ENCODE measurements at places on chromosomes 3 and 15.

- DNase-seq: peak; percentile 67
These were observed 10.9 kb downstream of the SMAD3 start for GRCh38 chr15:67076147-67076843.

DNA sequence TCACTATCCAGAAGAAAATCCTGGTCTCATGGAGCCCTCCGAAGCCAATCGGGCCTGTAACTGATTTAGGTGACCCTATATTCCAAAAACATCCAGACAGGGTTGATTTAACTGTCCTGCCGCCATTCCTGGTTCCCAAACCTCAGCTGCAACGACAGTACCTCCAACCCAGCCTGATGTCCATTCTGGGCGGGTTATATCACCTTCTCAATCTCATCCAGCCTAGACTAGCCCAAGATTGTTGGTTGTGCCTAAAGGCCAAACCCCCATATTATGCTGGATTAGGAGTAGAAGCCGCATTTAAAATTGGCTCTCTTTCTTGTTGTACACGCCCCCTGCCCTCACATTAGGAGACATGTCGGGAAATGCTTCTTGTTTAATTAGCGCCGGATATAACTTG, 36.7 kb downstream of the ZBTB11 start:
- DNase-seq: no peak

DNA sequence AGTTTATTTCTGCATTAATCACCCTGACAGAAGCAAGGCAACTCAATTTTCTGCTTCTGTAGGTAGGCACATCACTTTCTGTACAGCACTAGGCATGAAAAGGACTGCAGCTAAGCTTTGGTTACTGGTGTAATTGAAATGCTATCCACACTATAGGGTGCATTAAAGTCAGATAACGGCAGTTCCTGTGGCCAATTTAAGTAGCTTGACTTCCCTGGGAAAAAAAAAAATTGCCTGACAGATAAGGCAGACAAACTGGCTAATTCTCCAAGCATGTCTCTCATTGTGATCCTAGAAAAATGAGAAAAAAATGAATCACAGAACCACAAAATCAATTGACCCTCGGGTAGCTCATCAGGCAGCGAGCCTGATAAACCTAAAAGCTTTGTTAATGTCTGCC, 151.4 kb downstream of the MEIS2 start:
- no peak for DNase-seq

DNA sequence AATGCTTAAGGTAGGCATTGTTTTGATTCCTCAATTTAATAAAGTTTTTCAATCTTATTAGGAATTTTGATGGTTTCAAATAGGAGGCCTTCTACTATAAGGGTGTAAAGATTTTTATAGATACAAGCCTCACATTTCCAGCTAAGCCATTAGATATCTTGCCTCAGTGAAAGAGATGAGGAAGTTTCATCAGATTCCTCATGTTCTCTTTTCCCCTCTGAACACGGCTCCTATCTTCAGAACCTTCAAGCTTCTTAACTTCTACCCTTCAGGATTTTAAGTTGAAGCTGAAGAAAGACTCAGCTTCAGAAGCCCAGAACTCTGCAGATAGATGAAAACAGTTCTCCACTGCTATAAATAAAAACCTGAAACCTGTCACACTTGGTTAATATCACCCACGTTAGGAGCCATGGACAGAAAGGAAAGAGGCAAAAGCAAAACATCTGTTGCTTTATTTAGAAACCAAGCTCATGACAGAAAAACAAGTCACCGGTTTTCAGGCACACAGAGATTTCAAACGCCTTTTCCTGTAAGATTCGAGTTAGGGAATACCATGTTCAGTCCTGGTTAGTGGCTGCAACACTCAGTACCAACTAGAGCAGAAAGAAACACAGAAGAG, 82.2 kb upstream of the GOLGA8B start:
- DNase-seq: no peak

- DNase-seq: no peak
These were observed 43.5 kb downstream of the ATP13A5 start for GRCh38 chr3:193335031-193335430.

DNA sequence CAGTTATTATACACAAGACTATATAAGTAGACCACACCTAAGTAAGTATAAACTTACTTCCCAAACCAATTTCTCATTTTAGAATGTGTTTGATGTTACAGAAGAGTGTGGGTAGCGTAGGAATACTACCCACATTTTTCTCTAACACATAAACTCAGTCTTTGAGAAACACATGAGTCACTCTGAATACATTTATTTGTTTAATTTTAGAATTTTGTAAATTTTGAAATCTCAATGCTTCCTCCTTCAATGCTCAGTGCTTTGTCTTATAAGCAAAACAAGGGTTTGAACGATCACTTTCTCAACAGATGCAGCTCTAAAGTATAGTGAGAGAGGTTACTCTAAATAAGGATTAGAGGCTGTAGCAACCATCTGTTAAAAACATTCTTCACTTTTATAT, 700.8 kb downstream of the SI start:
- DNase-seq: no peak

GRCh38 chr3:71492974-71493771, 90.4 kb downstream of the FOXP1 start:
- no peak for DNase-seq

DNA sequence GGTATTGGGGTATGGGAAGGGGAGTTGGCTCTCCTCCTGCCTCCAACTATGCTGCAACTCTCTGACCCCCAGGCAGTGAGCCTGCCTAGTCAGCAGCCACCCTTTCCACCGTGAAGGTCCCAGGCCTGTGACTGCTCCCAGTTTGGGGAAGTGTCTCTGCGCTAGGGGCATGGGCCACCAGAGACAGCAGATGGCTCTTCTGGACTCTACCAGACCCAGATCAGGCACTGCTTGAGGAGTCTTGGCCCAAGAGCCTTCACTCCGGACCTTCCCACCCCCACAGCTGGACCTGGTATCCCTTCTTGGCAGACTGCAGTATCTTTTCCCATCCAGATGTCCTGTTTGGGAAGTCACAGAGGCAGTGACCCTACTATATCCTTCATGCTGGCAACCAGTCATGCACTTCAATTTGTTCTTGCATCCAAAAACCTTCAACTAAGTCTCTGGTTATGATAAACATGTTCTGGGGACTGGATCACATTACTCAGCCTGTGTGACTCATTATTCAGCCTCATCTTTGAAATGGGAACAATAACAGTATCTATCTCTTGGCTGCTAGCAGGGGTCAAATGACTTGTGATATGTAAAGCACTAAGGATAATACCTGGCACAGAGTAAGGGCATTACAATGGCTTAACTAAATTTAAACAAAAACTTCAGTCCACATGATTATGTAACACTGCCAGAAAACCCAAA, 62.7 kb downstream of the POMGNT2 start:
- DNase-seq: no peak

GRCh38 chr15:58608711-58609110, 140.8 kb downstream of the ADAM10 start:
- DNase-seq: no peak

DNA sequence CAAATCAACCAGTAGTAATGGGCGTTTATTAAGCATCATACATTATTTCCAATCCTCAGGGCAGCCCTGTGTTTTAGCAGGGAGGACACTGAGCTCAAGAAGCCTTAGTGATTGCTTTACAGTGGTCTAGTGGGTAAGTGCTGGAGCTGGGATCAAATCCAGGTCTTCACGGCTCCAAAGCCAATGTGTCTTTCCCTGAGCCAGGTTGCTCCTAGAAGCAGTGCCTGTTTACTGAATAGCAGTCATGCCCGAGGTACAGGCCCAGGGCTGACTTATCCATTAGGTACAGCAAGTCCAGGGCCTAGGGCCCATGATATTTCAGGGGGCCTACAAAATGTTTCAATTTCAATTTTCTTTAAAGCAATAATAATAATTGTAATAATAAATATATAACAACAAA, 9.6 kb upstream of the SMAD6 start:
- no peak for DNase-seq

- DNase-seq: no peak
These were observed 45.9 kb upstream of the RASA2 start for GRCh38 chr3:141440942-141441341.

DNA sequence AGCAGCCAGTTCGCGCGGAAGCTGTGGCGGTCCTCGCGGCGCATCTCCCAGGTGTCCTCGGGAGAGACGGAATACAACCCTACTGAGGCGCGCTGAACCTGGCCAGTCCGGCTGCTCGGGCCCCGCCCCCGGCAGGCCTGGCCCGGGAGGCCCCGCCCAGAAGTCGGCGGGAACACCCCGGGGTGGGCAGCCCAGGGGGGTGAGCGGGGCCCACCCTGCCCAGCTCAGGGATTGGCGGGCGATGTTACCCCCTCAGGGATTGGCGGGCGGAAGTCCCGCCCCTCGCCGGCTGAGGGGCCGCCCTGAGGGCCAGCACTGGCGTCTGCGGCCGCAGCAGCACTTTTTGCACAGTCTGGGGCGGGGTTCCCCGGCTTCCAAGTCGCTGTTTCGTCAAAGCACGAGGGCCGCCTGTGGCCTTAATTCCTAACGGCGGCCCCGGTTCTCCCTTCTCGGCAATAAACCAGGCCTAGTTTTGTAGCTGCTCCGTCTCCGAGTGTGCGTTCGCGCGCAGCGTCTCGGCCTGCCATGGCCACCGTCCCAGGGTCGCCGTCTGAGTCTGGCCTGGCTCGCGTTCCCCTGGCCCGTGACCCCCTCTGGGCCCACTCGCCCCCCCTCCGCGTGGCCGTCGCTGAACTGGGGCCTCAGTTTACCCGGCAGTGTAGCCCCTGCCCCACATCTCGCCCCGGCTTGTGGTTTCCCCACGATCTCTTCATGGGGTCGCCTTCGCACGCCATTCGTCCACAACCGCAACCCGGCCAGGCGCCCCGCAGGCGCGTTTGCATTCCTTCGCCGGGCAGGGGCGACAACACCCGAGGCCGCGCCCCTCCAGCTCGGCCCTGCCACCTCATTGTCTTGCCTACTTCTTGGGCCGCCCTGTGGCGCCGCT, 30.0 kb downstream of the NBEAL2 start:
- peak; percentile 83 for DNase-seq

GRCh38 chr15:32957219-32957618, 237.3 kb downstream of the FMN1 start:
- DNase-seq: no peak

GRCh38 chr3:58335652-58335947, 2.9 kb downstream of the PXK start:
- DNase-seq: no peak

GRCh38 chr15:69813881-69814280, 283.8 kb downstream of the TLE3 start:
- no peak for DNase-seq

DNA sequence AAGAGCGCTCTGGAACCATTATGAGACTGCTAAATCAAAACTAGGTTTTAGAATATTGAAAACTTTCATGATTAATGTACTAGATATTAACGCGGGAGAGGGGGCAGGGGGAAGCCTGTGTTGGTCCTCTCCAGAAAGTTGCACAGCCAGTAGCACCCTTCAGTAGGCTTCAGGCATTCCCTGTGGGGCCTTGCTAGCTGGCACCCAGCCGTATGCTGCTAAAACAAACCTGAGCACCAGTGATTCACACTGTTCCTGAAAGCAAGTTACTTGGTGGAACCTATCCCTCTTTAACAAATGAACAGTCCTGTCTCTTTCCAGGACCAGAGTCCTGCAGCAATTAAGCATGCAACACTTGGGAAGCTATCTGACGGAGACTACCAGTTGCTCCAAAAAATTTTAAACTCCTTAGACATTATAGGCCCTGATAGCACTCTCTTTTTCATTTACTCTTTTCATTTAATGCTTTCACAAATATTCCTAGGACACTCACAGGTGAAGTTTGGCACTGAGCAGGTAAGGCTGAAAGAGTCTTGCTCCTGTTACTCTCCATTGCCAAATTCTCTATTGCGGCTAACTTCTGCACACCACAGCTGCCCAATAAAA, 1.2 kb upstream of the ATRIP start:
- no peak for DNase-seq

GRCh38 chr3:63279005-63279841, 1.1 kb downstream of the SYNPR start:
- no peak for DNase-seq

- DNase-seq: no peak
These were observed 265.1 kb downstream of the FOXP1 start for GRCh38 chr3:71318458-71318827.

DNA sequence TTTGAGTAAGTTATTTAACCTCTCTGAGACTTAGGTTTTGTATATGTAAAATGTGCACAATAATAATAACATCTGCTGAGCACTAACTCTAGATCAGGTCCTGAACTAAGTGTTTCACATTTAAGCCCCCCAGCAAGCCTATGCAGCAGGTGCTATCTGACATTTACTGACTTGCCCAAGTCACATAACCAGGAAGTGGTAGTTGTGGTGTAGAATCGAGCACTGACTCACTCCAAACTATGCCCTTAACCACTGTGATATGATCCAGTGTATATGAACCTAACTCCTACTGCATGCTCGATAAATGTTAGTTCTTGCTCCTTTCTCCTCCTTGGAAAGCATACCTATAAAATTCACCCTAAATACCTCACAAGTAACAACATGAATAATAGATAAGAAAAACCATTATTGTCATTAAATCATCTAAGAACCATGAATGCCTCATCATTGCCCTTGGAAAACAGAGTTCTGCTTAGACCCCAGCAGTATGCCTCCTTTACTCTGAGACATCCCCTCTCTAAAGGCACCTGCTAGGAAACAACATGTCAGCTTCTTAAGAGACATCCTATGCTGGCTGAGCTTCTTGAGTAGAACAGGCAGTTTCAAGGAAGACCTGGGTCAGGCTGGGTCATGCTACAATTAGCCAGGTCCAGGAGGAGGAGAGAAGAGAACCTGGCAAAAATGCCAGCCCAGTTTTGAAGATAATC, 3.0 kb upstream of the SHC4 start:
- DNase-seq: peak; percentile 62

GRCh38 chr3:102189956-102190723, 244.7 kb upstream of the ZPLD1 start:
- peak; percentile 44 for DNase-seq

DNA sequence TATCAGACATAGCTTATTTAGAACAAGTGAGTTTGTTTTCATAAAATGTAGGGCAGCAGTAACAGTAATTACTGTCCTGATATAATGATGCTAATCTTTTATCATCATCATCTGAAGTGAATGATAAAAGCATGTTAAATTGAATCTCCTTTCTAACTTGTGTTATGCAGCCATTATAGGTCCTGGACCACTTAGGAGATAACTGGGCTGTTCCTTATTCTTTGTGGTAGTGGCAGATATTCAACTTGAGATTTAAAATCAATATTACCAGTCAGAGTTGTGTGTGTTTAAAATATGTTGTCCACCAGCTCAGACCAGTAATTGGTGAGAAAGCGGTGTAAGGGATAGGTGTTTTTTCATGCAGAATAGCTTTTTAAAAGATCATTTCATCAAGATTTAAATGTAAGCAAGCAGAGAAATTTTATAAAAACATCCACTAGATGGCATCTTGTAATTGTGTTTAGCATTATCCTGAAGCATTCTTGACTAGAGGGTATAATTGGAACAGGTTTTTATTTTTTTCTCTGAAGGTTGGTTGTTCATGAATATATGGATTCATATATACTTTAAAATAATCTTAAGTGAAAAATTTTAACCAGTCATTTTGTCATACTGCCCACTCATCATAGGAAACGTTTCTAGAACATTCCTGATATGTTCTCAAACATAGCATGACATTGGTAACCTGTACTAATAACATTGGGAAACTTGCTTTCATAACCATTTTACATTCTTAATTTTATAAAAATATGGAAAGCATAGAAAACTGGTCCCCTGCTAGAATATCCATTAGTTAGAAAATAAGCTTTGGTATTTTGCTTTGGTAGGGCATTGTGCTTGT, 153.9 kb downstream of the BBX start:
- peak; percentile 39 for DNase-seq
